Hematopoietic multipotent progenitor cell treated with erythropoietin and hydrocortisone succinate and interleukin-3 and kit ligand, for 6 days (in vitro differentiated cells): ENCODE measurements at places on chromosomes 7 and 10.

DNA sequence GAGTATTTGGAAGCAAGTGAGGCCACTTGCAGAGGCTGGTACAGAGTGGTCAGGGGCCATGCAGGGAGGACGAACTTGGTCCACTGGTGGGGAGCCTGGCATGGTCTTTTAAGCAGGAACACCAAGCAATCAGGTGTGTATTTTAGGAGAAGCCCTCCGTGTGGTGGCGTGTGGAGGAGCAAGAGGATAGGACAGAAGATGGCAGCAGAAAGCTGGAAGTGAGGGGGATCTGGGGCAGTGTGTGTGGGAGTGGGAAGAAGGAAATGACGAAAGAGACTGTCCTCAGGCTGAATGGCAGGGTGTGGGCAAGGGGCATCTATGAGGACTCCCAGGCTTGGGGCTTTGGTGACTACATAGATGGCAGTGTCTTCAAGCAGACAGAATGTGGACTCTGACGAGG lies 51.2 kb downstream of the TEX36 start:
- DNase-seq, result no peak

GRCh38 chr10:104937567-104937966 lies 296.5 kb downstream of the SORCS3 start:
- no peak for DNase-seq

DNA sequence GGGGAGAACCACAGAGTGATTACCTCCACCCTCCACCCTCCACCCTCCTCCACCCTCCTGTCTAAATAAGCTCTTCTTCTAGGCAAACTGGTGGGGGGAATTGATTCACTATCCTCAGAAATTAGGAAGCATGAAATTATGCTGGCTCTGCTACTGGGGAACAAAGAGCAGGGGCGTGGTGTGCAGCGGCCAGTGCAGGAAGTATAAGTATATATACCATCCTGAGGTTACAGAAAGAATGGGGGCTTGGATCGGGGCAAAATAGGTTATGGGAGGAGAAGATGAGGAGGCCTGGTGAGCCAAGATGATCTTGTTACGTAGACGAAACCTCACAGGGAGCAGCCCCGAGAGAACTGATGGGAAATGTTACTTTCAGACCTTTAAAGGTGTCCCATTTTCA lies 49.1 kb downstream of the SYPL1 start:
- DNase-seq, result no peak

- DNase-seq, result no peak
Observed at GRCh38 chr7:153943457-153943856, 108.7 kb upstream of the DPP6 start.

- no peak for DNase-seq
Observed at GRCh38 chr7:126718419-126718818, 534.3 kb downstream of the GRM8 start.

DNA sequence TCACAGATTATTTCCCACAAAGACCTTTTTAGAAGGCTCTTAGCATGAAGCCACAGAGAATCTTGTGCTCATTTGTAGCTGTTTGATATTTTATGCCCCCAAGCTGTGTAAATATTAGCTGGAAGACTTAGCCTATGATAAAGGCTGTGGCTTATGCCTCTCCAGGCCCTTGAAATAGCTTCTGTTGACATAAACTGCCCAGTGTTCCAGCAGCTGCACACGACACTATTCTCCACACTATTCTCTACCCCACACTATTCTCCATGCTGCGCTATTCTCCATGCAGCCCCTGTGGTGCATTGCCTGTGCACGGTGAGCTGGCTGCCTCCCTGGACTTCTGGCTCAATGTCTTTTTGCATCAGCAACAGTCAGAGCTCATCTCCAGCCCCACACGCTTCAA lies 13.1 kb downstream of the DDC start:
- DNase-seq, result no peak

- no peak for DNase-seq
Observed at GRCh38 chr7:39184391-39184790, 206.7 kb downstream of the POU6F2 start.

GRCh38 chr7:27159266-27160144 lies 3.0 kb upstream of the HOXA7 start:
- no peak for DNase-seq

GRCh38 chr10:5647507-5648240 lies 18.7 kb downstream of the ASB13 start:
- DNase-seq, result no peak

DNA sequence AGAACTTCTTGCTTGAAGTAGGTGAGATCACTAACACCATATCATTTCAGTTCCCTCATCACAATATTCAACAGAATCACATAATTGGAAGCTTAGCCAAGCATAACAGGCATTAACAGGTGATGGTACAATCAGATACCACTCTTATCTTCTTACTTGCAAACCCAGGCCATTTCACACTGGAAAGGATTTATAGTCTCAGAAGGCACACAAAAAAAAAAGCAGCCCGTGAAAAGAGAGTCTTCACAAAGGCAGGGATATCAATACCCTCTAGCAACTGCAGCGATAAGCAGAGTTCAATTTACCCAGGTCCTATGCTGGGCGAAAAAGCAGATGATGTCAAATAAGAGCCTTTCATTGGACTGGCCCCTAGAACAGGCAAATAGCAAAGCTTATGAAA lies 1082.4 kb downstream of the XPNPEP1 start:
- DNase-seq, result no peak

DNA sequence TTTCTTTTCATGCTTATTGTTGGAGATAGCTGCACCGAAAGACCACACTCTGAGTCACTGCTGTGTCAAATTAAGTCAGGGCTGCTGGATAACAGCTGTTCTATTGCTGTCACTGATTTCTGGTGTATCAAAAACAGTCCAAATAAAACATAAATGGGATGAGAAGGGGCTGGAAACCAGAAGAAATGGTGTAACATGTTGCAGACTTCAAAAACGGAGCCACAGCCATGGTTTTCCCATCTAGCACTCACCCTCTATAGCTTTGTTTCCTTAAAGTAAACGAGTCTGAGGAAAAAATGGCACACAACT lies 103.3 kb upstream of the DIP2C start:
- DNase-seq, result no peak

- no peak for DNase-seq
Observed at GRCh38 chr7:69668339-69668870, 70.1 kb downstream of the AUTS2 start.

DNA sequence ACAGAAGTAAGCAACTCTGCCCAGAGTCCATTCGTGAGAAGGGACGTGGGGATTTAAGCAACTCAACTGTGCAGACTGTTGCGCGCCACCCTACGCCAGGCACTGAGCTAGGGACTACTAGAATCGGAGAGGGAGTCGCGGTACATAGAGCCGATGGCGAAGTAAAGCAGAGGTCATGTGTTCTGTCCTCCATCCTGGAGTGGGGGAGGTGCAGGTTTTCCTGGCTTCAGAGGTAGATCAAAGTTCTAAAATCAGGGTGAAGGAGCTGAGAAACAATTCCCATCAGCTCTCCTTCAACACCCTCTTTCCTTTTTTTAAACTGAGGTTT lies 23.2 kb downstream of the SLC35G1 start:
- DNase-seq, result no peak

DNA sequence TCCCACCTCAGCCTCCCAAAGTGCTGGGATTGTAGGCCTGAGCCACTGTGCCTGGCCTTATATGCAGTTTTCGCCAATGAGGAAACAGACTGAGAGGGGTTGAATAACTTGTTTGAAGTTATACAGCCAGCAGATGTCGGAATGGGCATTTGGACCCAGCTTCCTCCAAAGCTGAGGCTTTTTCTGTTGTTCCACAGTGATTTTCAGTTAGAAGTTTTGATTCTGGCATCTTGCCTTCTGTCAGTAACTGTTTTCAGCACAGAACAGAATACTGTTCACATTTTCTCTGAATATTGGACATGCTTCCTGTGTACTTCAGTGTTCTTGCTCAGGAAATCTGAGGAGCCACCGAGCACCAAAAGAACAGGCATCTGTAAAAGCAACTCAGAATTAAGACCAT lies 287.2 kb downstream of the CAMK1D start:
- DNase-seq, result no peak

DNA sequence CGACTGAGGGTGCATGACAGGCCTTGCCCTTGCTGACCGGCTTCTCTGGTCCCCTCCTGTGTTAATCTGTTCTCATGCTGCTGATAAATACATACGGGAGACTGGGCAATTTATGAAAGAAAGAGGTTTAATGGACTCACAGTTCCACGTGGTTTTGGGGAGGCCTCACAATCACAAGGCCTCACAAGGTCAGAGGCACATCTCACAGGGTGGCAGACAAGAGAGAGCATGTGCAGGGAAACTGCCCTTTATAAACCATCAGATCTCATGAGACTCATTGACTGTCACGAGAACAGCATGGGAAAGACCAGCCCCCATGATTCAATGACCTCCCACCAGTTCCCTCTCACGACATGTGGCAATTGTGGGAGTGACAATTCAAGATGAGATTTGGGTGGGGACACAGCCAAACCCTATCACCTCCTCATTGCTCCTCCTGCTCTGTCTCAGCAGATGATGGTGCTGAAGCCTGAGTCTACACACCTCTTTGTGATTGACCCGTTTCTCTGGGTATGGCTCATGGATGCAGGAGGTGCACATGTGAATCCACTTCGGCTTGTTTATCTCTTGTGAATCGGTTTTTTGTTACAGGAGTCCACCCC lies 547.8 kb downstream of the DNAJB6 start:
- no peak for DNase-seq

- DNase-seq, result peak; percentile 11
Observed at GRCh38 chr10:53025172-53025711, 252.7 kb upstream of the MBL2 start.

GRCh38 chr10:72108830-72109635 lies 20.7 kb upstream of the SPOCK2 start:
- DNase-seq, result no peak

GRCh38 chr10:60420991-60421894 lies 31.6 kb upstream of the ANK3 start:
- no peak for DNase-seq

DNA sequence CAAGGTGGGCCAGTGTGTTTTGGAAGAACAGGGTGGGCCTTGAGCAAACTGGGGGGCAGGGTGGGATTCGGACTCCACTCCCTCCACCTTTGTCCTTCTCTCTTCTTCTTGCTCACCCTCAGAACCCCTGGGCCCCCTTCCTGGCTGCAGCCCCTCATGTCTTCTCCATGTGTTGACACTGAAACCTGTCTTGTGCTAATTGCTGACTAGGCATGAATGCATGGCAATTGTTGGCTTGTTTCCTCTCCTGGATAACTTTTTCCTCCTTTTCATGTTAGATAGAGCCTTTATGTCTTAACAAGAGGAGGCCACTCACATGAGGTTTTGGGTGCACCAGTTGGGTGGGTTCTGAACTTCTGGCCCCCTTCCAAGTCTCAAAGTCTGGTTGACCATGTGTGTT lies 181.6 kb upstream of the MKI67 start:
- no peak for DNase-seq

- no peak for DNase-seq
Observed at GRCh38 chr7:29917641-29918040, 72.0 kb downstream of the SCRN1 start.

DNA sequence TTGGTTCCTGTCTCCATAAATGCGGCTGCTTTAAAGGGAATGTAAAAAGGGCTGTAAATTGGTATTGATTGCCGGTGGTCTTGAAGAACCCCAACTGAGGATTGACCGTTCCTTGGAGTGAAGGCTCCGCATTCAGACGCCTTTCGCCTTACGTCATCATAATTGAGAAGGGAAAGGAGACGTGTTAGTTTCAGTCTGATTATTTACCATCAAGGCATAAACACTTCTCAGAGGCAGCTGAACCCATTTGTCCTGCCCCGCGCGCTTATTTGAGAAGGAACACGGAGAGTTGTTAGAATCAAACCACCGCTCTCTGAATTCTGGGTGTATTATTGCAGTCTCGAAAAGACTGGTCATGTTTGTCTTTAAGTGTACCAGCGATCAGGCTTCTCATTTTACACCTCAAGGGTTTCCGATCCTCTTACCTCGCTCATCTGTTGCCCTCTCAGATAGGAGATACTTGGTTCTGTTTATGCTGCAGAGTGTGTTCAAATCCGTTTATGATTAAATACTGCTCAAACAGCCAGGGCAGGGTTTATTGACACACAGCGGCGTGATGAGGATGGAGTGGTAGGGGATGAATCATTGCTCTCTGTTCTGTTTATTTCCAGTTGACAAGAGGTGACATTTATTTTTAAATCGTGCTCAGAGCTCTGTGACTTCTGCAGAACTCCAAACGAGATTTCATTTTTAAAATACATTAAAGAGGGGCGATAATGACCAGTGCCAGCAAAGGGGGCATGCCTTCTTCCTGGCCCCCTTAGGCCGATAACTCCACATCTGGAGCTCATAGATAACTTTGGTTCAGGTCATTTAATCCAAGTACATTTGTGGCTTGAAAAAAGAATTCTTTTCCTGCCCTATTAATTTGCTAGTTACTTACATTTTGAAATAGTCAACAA lies 30.4 kb downstream of the FOXK1 start:
- peak; percentile 16 for DNase-seq

DNA sequence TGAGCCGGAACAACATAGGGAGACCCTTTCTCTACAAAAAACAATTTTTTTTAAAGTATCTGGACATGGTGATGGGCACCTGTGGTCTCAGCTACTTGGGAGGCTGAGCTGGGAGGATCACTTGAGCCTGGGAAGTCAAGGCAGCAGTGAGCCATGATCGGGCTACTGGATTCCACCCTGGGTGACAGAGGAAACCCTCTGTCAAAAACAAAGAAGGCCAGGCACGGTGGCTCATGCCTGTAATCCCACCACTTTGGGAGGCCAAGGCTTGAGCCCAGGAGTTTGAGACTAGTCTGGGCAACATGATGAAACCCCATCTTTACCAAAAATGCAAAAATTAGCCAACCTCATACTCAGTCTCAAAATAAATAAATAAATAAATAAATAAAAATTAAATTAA lies 19.9 kb upstream of the ZCCHC24 start:
- DNase-seq, result no peak

DNA sequence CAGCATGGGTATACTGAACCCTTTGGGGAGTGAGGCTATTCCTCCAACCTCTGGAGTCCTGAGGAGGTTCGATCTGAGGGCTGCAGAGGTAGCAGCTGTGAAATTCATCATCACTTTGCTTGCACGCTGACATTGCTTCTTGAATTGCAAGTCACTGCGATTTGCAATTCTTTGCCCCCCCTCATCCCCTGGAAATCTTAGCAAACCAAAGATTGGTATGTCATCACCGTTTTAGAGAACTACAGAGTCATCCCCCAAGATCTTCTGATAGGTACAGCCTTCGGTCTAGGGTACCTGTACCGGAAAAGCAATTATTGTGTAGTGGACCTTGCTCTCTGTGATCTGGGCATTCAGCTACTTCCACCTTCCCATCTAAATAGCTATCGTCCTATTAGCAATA lies 192.6 kb downstream of the KLF6 start:
- peak; percentile 18 for DNase-seq

DNA sequence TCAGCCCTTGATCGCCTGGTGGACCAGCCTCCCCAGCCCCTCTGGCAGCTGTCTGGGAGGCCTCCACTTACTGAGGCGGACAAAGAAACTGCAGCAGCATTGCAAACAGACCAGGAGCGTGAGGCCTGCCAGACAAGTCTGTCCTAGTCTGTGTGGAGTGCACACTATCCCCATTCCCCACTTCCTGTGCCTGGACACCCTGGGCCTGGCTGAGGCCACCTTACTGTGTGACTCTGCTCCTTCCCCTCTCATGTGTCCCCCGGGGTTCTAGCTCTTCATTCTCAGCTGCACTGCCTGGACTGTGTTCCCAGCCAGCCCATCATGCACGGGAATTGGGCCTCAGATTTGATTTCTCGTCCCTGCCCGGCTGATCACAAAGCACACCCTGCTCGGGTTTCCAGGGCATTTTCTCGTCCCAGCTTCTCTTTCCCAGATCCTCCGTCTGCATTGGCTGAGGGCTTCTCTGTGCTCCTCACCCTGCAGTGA lies 16.7 kb upstream of the C10orf90 start:
- no peak for DNase-seq
